ENCODE measurements at places on chromosomes 4 and X. TPM values are rescaled to one million over a fixed set of nuclear protein-coding genes. Genes with fewer than 3 reads are reported as not detected.

DNA sequence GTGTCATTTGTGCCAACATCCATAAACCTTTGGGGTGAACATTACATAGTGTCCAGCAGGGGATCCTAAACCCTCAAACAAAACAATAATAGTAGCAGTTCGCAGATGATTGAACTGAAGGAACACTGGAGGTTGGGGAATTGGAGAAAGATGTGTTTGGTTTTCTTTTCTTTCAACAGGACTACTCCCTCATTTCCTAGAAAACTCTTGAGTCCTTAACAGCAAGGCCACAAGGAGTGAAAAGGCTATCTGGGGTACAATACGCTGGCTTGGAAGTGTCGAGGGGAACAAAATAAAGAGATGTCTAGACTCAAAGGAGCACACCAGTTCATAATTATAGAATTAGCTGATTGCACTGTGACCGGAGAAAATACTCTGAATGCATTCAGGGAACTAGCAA lies 72.1 kb downstream of the IDS start:
- DNase-seq, result no peak
- H3K36me3 ChIP-seq, result no peaks in the 10 kb centered on the region
- H3K27me3 ChIP-seq, result no peaks in the 10 kb centered on the region

DNA sequence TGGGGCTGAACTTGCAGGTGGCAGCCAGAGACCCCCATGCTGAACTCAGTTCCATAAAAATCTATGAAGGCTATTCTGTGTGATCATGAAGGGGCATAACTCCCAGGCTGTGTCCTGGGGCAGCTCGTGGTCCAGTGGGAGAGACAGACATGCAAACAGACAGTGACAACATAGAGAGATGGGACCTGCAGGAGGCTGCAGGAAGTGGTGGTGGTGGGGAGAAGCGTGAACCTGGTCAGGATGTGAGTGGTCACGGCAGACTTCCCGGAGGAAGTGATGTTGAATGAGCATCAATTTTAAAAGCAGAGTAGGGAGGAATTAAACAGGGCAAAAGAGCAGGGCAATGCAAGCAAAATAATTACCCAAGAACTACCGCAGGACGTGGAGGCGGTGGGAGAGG lies 23.2 kb upstream of the SORCS2 start:
- peaks cover 5% of the 10 kb centered on the region for H3K4me1 ChIP-seq
- H3K27ac ChIP-seq, result no peak overlapping the region
- no peaks in the 10 kb centered on the region for H3K27me3 ChIP-seq
- DNase-seq, result no peak
- no peak overlapping the region for H3K4me3 ChIP-seq

CDS1 gene
- 0.25 TPM for total RNA-seq

GRCh38 chr4:5137927-5138326 lies 86.6 kb downstream of the STK32B start:
- no peak overlapping the region for H3K4me3 ChIP-seq
- no peak overlapping the region for H3K27ac ChIP-seq
- no peaks in the 10 kb centered on the region for H3K36me3 ChIP-seq
- no peaks in the 10 kb centered on the region for H3K27me3 ChIP-seq
- DNase-seq, result no peak

HMX1 gene
- not detected for total RNA-seq

CYTL1 gene
- not detected for total RNA-seq

- H3K4me1 ChIP-seq, result no peaks in the 10 kb centered on the region
- no peaks in the 10 kb centered on the region for H3K36me3 ChIP-seq
- no peaks in the 10 kb centered on the region for H3K27me3 ChIP-seq
- no peak overlapping the region for H3K27ac ChIP-seq
These were observed 467.0 kb downstream of the PCDH18 start for GRCh38 chr4:137065311-137065710.

USP9X gene
- 60.5 TPM for total RNA-seq

DNA sequence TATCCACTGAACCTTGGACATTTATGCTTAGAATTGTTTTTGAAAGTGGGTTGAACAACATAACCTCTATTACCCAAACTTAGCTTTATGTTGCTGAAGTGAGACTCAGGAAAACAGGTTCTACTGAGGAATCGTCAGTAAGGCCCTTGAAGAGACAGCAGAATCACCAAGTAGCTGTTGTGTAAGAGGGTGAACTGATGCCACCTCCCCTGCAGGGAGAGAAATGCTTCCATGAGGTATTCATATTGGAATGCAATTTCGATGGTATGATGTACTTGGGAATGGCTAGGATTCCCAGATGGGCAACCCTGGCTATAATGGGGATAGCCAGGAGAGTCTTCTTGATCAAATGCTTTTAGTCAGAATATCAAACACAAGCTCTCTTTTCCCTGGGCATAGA lies 4.1 kb upstream of the SCRG1 start:
- no peak overlapping the region for H3K27ac ChIP-seq
- no peak for DNase-seq

CPE gene
- total RNA-seq, result not detected

- H3K4me1 ChIP-seq, result peaks cover 15% of the 10 kb centered on the region
- H3K36me3 ChIP-seq, result peaks cover 3% of the 10 kb centered on the region
- no peak overlapping the region for H3K27ac ChIP-seq
- DNase-seq, result no peak
These were observed 9.1 kb downstream of the PITX2 start for GRCh38 chr4:110613745-110614144.

DNA sequence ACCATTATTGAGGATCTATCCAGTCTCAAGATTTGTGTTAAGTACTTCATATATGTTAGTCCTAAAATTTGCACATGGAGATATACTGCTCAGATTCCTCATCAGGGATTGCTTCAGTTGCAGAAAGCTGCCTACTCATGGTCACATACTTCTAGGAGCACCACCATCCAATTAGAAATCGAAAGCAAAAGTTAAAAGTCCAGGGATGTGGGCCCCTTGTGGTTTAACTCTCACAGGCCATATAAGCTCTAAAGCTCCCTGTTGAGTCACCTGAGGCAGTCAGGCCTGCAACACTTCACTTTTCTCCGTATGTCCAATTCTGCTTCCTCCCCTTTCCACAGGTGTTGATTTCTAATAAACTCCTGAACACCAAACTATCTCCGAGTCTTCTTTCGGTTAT lies 84.2 kb downstream of the CNOT6L start:
- peak overlapping the region; percentile 84 for H3K27ac ChIP-seq
- DNase-seq, result peak; percentile 67
- H3K36me3 ChIP-seq, result peaks cover 56% of the 10 kb centered on the region
- peaks cover 60% of the 10 kb centered on the region for H3K4me1 ChIP-seq
- no peaks in the 10 kb centered on the region for H3K27me3 ChIP-seq

DNA sequence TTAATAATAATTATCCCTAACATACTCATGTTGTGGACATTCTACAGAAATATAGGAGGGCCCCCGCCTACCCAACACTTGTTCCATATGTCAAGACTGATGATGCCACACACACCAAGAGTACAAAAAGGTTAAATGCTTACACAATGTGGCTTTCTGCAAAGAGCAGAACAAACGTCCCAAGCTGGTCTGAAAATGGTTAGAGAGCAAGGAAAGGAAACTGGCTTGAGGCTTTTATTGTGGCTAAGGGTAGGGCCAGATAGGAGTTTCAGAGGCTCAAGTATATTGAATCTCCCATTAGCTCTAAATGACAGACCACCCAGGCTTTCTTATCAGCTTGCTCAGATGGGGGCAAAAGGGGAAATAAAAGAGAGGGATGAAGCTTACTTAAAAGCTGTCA lies 134.1 kb upstream of the C1QTNF7 start:
- no peak overlapping the region for H3K27ac ChIP-seq
- no peak for DNase-seq
- H3K36me3 ChIP-seq, result no peaks in the 10 kb centered on the region
- no peaks in the 10 kb centered on the region for H3K4me1 ChIP-seq
- no peak overlapping the region for H3K4me3 ChIP-seq

SMAD1 gene
- 0.67 TPM for total RNA-seq

DNA sequence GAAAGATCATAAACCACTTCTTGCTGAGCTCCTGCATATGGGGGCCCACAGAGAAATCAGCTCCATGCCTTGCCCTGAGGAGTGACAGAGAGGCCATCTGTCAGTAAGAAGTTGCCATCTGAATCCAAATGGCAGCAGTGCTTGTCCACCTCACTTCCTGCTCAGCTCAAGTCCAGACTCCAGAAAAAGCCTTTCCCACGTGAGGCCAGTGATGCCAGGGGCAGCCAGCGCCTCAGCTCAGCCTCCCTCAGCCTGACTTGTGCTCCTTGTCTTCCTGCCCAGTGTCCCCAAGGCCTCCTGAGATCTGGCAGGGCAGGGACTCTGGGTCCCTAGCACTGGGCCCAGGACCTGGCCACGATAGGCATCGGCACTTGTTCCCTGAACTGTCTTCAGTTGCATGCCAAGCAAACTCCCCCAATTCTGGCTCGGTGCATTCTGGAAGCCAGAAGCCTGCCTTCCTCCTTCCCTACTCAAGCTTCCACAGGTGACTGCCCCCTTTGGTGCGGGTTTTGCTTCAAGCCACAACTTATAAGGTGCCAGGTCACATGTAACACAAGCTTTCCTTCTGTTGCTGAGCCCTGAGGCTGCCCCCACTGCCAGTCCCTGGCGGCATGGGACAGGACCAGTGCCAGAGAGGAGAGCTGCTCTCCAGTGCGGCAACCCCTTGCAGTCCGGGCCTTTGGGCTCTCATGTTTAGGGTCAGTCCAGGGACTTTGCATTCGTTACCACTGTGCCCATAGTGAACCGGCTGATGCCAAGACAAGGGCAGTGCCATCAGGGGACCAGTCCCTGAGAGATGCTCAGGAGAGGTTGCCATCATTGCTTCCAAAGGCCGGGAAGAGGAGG lies 2.2 kb downstream of the ZNF185 start:
- no peaks in the 10 kb centered on the region for H3K4me1 ChIP-seq
- no peak for DNase-seq
- peaks cover 11% of the 10 kb centered on the region for H3K27me3 ChIP-seq
- H3K36me3 ChIP-seq, result no peaks in the 10 kb centered on the region
- no peak overlapping the region for H3K27ac ChIP-seq

FSTL5 gene
- total RNA-seq, result not detected

DNA sequence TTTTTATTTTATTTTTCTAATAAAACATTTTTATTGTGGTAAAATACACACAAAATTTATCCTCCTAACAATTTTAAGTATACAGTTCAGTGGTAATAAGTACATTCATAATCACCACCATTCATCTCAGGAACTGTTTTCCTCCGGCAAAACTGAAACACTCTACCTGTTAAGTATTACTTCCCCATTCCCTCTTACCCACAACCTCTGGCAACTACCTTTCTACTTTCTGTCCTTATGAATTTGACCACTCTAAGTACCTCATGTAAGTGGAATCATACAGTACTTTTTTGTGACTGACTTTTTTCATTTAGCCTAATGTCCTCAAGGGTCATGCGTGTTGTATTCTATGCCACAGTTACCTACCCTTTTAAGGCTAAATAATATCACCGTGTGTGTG lies 21.1 kb upstream of the HSFX4 start:
- no peak overlapping the region for H3K27ac ChIP-seq
- H3K27me3 ChIP-seq, result no peaks in the 10 kb centered on the region
- no peaks in the 10 kb centered on the region for H3K36me3 ChIP-seq
- H3K4me1 ChIP-seq, result peaks cover 10% of the 10 kb centered on the region
- H3K4me3 ChIP-seq, result no peak overlapping the region

LEF1 gene
- 182 TPM for total RNA-seq

DCAF4L1 gene
- 0.41 TPM for total RNA-seq

- H3K27me3 ChIP-seq, result peaks cover 27% of the 10 kb centered on the region
- no peak for DNase-seq
- no peak overlapping the region for H3K4me3 ChIP-seq
- no peaks in the 10 kb centered on the region for H3K4me1 ChIP-seq
- H3K27ac ChIP-seq, result no peak overlapping the region
These were observed 57.4 kb downstream of the PSAPL1 start for GRCh38 chr4:7377223-7377865.
